ENCODE measurements at places on chromosomes 7 and 10. TPM values are rescaled to one million over a fixed set of nuclear protein-coding genes. Genes with fewer than 3 reads are reported as not detected.
A peak's percentile ranks its signal among the peaks of the same experiment; 100 is the strongest.

CYP2C18 gene
- total RNA-seq, result 3.1 TPM

SFTPD gene
- not detected for total RNA-seq

LIPK gene
- not detected for total RNA-seq

DNA sequence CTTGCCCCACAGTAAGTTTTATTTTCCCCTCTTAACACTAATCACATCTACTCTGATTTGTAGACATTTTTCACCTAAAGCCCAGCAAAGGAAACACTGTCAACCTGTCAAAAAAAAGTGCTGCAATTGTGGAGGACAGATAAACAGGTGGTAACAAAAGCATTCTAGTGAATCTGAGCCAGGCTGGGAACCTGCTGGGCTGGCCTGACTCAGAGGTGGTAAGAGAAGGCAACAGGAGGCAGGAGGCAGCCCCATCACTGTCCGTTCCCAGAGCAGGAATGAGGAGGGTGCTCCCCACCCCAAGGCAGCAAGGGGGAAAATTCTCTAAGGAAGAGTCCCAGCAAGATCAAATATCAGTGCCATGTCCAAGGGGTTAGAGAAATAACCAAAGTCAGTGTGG, 19.5 kb upstream of the HERPUD2 start:
- H3K27me3 ChIP-seq, result no peaks in the 10 kb centered on the region
- DNase-seq, result no peak
- no peak overlapping the region for H3K4me3 ChIP-seq

DNA sequence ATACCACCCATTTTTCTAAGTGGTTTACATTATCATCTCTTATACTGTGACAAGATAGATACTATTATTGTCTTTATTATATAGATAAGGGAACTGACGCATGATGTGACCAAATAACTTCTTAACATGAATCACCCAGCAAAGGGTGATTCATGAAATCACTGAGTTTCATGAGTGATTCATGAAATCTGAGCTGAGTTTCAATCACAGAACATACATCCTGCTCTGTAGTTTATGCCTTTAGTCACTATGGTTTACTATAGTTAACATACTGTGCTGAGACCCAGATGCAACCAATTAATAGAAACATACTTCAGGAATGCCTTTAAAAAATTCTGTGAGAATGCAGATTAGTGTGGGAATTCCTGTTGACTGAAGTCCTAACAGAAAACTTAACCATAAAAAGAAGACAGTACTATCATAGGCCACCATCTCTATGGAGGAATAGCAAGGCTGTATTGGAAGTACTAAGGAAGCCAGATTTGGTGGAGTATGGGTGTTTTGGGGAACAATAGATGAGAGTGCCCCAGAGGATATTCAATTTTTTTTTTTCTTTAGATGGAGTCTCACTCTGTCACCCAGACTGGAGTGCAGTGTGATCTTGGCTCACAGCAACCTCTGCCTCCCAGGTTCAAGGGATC, 43.1 kb upstream of the SEMA3A start:
- peaks cover 4% of the 10 kb centered on the region for H3K4me1 ChIP-seq
- H3K27ac ChIP-seq, result peak overlapping the region; percentile 15
- H3K4me3 ChIP-seq, result no peak overlapping the region
- DNase-seq, result no peak

DNA sequence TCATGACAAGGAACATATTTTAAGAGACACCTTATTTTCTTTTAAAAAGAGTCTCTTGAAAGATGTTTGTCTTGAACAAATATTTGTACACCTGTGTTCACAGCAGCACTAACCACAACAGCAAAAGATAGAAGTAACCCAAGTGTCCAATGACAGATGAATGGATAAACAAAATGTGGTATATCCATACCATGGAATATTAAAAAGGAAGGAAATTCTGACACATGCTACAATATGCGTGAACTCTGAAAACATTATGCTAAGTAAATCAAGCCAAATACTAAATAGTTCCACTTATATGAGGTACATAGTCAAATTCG, 17.8 kb downstream of the SGMS1 start:
- H3K4me3 ChIP-seq, result peak overlapping the region; percentile 4
- H3K27me3 ChIP-seq, result no peaks in the 10 kb centered on the region
- H3K27ac ChIP-seq, result peak overlapping the region; percentile 38

GRCh38 chr10:8163824-8164223, 109.3 kb downstream of the GATA3 start:
- H3K27me3 ChIP-seq, result peaks cover 9% of the 10 kb centered on the region
- no peak for DNase-seq
- peaks cover 19% of the 10 kb centered on the region for H3K36me3 ChIP-seq

DNA sequence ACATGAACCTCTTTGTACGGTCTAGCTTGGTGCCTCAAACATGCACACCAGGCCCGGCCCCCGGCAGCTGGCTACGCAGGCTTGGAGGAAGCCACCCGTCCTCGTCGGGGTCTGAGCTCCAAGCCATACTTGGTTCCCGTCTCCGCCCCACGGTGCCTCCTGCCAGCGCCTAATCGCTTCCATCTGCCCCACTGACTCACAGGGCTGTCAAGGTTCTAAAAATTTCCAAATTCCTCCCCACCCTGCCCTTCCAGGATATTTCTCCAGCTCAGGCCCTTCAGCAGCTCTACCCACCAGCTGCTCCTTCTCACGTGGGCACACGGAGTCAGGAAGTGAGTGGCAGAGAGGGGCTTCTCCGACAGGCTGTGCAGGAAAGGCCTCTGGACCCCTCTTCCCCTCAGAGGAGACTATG, 38.8 kb downstream of the TMEM270 start:
- H3K4me3 ChIP-seq, result no peak overlapping the region
- H3K36me3 ChIP-seq, result no peaks in the 10 kb centered on the region
- no peak for DNase-seq
- no peak overlapping the region for H3K27ac ChIP-seq
- H3K27me3 ChIP-seq, result no peaks in the 10 kb centered on the region

Data from activated T-cell treated with anti-CD3 and anti-CD28 coated beads, Interleukin-2, amount 50 U/mL, for 72 hours (primary cell).